RPMI8226 (cell line): ENCODE measurements at places on chromosomes 13 and 19.

DNA sequence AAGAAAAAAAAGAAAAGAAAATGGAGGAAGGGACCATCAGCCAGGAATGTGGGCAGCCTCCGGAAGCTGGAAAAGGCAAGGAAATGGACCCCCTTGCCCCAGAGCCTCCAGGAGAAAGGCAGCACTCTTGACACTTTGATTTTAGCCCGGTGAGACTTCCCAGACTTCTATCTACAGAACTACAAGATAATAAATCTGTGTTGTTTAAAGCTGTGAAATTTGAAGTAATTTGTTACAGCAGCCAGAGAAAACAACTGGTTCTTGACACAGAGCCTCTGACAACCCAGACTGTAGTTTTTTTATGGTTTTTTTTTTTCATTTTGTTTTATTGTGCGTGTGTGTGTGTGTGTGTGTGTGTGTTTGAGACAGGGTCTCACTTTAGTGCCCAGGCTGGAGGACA, 7.6 kb downstream of the CTU1 start:
- DNase-seq, result no peak

DNA sequence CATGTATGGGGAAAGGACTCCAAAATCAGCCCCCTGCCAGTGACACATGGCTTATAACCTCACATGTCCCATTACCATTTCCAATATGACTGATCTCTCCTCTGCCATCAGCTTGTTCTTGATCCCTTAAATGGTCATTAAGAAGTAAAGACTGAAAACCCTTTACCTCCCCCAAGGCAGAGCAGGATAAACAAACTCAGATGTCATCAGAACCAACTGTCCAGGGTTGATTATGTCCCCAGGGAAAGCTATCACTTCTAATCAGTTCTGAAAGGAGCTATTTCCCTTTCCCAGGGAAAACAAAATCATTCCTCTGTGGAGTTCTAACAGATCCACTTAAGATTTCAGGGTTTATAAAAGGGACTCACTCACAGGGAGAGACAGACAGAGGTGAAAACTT, 350.9 kb downstream of the SUCLA2 start:
- DNase-seq, result no peak

DNA sequence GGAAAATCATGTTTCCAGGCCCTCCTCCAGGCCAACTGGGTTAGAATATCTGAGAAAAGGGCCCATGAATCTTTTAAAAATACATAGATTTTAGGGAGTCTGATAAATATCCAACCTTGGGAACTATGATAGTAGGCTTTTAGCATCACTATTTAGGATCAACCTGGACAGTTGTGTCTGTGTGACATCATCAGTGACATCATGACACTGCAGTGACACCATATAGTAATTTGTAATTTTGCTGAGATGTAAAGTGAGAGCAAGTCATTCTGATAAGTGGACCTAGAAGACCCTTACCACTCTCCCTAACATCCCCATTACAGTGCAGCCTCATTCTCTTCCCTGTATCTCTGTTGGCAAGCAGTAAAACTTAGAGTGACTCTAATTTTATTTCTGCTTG, 14.1 kb downstream of the GPALPP1 start:
- no peak for DNase-seq

GRCh38 chr13:42305503-42305902, 33.6 kb downstream of the AKAP11 start:
- no peak for DNase-seq

DNA sequence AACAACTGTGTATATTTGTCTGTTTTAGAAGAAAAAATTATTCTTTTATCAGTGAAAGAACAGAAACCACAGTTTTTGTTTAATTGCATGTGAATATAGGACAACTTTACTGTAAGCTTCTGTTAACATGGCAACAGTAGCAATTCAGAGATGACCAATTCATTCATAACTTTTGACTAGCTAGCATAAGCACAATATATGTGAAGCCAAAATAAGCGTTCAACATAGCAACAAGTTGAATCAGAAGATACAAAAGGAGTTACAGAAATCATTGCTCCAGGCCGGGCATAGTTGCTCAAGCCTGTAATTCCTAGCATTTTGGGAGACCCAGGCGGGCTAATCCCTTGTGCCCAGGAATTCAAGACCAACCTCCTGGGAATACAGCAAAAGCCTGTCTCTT, 197.1 kb upstream of the GPC6 start:
- DNase-seq, result no peak

- DNase-seq, result no peak
Observed at GRCh38 chr13:108621462-108621861, 7.9 kb upstream of the MYO16 start.

- no peak for DNase-seq
Observed at GRCh38 chr13:23730251-23730650, 158.9 kb downstream of the MIPEP start.

DNA sequence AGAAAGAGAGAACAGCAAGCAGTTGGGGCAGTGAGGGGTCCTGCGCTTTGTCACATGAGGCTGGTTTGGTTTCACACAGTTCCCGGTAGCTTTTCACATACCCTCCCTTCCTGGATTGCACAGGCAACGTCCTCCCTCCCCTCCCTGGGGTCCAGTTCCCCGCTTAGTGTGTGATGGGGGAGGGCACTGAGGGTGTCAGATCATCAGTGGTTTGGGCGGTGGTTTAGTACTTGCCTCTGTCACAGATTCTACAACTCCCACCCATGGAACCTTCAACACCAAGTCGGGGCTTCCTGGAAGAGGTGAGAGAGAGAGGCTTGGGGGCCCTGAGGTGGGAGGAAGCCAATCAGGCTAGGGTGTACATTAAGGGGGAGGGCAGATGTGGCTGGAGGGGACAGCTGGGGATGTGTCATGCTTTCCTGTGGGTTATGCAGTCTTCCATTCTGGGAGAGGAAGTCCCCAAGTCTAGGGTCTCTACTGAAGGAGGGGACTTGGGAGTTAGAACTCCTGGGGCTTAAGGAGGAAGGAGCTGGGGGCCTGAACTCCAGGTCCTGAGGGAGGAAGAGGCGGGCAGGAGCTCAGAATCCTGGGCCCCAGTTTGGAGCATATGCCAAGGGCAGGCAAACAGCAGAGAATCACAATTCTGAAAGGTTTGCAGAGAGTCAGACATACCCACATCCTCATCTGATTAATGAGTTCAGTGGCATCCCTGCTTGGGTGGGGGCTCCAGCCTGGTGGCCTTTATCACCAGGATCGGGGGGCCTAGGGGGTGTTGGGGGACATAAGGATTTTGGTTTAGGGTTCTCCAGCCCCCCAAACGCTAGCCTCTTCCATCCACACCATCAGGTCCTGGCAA, at the start of gene NKG7:
Gene NKG7, minus strand, starts transcription at position 6 of the 856 bp plus-strand sequence. CDS start 119 bp downstream, outside the sequence.
- no peak for DNase-seq

DNA sequence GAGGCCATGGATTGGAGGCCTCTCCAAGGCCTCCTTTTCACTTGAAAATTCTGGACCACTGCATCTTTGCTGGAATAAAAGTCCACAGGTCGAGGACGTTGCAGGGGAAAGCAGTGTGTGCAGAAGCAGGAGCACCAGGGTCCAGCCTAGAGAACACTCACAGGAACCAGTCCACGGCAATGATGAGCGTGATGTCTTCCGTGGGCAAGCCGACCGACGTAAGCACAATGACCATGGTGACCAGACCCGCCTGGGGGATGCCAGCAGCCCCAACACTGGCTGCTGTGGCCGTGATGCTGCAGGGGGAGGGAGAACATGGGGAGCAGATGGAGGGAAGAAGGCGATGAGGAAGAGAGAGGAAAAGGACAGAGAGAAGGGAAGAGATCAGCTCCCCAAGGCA, 11.5 kb downstream of the OR7C2 start:
- no peak for DNase-seq

- peak; percentile 8 for DNase-seq
Observed at GRCh38 chr13:99528547-99528946, 27.3 kb downstream of the TM9SF2 start.

DNA sequence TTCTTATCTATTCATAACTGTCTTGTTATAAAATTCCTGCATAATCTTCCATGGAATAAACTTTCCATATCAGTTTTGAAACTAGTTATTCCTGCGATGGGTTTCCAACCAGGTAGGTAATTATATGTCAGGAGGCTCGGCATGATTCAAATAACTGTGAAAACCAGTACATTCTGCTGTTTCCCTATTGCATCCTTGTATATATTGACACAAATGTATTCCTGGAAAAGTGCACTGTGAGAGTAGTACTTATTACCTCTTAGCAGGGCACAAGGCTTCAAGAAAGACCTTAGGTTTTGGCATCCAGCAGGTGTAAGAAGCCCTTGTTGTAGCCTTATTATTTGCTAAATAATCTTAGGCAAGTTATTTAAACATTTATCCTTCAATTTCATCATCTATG, 1131.3 kb upstream of the ATXN8OS start:
- no peak for DNase-seq

GRCh38 chr13:72071713-72072112, 204.7 kb upstream of the DACH1 start:
- no peak for DNase-seq

DNA sequence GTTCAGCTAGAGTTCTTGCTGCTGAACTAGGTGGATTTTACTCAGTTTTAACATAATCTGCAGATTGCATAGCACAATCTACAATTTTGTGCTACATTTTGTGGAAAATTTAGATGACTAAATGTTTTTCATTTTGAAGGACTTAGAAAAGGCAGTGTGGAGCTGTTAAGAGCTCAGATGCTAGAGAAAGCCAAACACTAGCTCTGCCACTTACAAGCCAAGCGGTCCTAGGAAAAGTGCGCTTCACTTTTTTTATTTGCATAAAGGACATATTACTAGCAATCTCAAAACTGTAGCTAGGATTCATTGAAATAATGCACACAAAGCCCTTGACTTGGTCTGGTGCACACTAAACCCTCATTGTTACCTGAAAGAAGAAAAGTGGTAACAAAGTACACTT, 8.1 kb upstream of the CSNK1A1L start:
- DNase-seq, result no peak

GRCh38 chr13:98838776-98839175, 86.3 kb upstream of the SLC15A1 start:
- DNase-seq, result no peak
